Fibroblast of skin of right quadriceps (primary cell): ENCODE measurements at places on chromosomes 6 and 20.

- peak; percentile 72 for DNase-seq
Measured at GRCh38 chr6:129667621-129668020, 42.4 kb downstream of the ARHGAP18 start.

GRCh38 chr6:148375401-148375800 is 32.8 kb downstream of the SASH1 start:
- no peak for DNase-seq

- no peak for DNase-seq
Measured at GRCh38 chr6:56539527-56540105, 103.1 kb downstream of the DST start.

DNA sequence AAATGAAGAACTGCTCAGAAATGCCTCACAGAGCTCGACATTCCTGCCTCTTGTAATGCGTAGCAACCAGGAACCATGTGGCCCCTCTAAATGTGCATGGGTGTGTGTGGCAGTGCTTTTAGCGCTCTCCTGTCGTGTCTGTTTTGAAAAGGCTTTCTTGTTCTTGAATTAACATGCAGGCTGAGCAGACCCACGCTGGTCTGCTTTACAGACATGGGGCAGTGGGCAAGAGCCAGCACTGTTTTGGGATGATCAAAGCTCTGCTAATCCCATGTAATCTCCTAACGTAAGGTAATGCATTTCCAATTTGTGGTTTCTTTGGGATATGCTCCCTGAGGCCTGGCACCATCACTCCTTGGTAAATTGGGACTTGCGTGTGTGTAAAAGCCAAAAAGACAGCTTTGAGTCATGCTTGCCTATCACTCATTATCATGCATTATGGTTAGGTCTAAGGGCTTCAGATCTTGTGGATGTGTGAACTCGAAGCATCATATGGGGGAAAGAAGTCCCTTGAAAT is 11.8 kb downstream of the RIPOR2 start:
- DNase-seq: no peak

GRCh38 chr6:48429021-48429420 is 318.0 kb upstream of the PTCHD4 start:
- DNase-seq: peak; percentile 12

GRCh38 chr6:22025468-22026163 is 271.2 kb downstream of the PRL start:
- peak; percentile 85 for DNase-seq

DNA sequence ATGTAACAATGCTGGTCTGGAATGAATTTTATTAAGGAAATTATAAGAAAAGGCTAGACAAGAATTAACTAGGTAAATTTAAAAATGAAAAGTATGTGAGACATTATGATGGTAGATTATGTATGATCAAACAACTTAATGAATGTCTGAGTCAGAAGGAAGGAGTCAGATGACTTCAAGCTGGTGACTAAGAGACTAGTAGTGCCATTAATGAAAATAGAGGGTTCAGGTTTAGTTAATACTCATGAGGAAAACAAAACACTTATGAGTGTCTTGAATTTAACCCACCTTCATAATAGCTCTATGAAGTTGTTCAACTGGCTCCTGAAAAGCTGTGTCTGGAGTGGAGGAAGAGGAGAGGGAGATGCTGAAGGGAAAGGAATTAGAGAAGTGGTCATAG is 256.3 kb downstream of the ADGRB3 start:
- peak; percentile 3 for DNase-seq

DNA sequence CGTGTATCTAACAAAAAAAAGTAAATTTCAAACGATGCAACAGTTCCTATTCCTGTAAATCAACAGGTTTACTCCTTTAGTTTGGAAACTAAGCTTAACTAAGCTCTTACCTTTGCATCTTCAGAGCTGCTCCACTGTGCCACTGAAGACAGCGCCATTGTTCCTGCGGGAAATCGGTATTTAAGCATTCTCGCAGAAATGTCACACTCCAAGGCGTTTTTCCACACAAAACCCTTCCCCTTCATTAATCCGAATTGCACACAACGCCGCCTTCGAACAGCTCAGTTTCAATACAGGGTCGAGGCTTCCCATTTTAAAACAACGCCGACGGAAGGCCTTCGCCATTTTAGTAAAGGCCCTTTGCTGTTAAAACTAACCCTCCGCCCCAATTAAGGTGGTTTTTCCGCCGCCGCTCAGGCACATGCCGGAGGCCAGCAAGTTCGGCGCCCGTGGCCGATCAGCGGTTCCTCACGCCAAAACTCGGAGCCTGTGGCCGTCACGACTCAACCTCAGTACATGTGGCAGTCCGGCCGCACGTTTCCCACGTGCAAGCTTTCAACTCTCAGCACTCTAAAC is 35.4 kb upstream of the SYNCRIP start:
- DNase-seq: no peak

GRCh38 chr20:49539481-49540231 is 28.3 kb downstream of the PTGIS start:
- DNase-seq: no peak

DNA sequence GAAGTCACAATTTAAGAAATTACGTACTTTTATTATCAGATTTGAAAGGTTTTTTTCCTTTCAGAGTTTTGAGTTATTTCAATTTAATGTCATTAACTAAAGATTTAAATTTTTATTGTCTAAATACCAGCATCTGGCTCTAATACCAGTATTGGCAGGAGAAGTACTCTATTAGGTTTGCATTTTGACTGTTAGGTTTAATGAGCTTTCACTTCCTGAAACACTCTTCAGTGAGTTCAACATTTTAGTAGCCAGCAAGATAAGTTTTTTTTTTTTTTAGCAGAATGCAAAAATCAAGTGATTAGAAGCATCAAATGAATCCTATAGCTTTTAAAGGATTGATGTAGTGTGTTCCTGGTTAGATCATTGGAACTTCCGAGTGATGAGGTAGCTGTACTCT is 34.0 kb upstream of the SCGN start:
- DNase-seq: no peak

GRCh38 chr6:2978923-2979322 is 7.6 kb upstream of the SERPINB6 start:
- DNase-seq: peak; percentile 23

DNA sequence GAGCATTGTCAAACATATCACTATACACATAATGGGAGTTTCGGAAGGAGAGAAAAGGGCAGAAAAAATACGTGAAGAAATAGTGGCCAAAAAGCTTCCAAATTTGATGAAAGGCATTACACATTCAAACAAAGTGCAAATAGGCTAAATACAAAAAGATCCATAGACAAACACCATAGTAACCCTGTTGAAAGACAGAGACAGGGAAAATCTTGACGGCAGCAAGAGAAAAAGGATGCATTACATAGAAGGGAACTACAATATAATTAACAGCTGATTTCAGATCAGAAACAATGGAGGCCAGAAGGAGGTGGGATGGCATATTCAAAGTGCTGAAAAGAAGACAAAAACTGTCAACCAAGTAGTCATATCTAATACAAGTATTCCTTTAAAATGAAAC is 170.8 kb downstream of the MRPL14 start:
- DNase-seq: no peak

DNA sequence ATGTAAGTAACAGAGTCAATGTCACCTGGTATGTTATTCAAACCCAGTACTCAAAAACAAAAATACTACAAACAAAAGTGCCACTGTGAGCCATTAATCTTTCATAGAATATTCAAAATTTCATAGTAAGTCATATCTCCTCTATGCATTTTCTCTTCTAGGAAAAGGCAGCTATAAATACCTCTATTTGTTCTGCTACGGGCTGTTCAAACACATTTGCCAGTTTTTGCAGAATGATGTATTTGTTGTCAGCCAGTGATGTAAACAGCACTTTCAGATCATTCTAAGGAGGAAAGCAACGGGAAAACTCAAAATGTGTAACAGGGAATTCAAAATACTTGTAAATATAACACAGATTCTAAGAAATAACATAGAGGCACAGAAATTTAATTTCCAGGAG is 388.2 kb downstream of the SYNE1 start:
- no peak for DNase-seq

DNA sequence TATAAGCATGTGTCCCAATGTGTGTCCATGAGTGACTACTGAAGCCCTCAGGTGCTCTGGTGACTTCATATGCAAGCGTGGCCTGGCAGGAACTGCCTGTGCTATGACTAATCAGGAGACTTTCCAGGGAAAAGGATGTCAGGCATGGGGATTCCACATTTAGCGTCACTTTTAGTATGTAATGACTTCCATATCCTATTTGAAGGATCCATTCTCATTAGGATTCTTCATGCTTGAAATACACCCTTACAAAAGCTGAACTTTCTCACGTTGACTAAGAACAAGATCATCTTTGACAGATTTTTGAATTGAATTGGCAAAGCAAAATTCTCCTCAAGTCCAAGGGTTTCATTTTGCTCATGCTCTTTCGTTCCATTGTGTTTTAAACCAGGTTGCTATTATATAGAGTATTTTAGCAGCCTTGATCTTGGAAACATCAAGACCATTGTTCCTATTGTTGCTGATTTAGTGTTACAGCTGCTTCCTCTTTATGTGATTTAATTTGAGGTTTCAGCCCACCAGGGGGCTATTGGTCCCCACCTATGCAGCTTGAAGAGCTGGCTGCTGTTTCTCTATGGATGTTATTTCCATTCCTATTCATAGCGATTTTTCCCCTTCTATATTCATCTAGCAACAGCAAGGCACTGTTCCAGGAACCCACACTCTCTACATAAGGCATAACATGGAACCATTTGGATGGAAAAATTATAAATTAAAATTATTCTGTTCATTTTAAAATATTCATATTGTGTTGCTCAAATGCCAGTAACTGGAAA is 418.6 kb downstream of the CDKAL1 start:
- DNase-seq: peak; percentile 79
